ENCODE measurements at places on chromosomes 1 and 21.

DNA sequence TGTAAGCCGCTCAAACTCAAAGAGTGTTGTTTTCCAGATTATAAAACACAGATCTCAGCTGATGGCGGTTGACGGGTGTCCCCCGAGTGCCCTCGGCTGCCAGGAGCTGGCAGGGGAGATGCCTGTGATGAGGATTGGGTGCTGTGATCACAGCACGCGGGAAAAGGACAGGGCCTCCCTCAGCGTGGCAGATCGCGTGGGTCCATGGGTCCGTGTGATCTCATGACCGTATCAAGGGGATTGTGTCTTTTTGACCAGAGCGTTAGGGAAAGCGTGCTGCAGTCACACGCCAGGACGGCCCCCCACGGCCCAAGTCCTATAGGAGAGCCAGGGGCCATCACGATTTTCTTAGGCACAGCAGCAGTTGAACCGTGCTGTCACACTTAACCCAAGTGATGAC is 51.9 kb downstream of the PDE9A start:
- no peak for DNase-seq

GRCh38 chr1:22108339-22109105 is 34.4 kb downstream of the WNT4 start:
- DNase-seq, result no peak

DNA sequence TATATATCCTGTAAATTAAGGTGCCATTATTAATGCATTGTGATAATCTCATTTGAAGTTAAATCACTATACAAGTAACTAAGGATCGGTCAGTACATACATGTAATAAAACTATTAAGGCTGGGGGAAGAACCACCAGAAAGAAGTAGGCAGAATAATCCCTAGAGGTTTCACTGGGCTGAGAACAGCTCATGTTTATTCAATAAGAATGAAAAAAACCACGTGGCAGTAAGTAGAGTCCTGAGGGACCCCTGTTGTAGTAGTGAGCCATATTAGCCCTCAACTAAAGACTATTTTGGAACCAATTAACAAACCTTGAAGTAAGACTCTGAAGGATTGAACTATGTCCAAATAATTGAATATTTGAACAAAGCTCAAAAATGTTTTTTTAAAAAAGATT is 46.9 kb upstream of the ADAM30 start:
- no peak for DNase-seq

- no peak for DNase-seq
Observed at GRCh38 chr1:27027575-27028250, 15.1 kb upstream of the TENT5B start.

DNA sequence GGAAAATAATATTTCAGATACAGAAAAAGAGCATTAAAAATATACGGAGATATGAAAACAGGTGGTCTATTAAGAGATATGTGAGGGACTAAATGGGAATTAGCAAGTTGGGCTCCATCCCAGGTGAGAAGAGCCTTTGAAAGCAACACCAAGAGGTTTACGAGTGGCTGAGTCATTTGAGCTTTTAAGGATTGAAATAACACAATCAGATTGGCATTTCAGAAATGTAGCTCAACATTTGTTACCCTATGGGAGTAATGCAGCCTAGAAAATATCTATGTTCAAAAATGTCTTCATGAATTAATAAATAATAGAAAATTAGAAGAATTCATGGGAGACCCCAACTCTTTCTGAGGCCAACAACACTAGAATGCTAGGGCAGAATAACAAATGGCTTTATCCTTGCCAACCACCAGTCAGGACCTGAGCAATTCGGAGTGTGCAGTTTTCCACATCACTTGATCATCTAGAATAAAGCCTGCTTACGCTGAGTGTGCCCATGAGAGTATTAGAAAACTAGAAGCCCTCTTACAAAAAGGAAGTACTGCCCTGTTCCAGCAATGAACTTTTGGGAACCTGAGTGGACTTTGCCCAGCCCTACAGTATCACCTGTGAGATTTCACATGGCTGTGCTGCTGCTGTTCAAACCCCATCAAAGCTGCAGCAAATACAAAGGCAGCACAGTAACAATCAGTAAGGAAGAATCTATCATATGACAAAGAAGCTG is 538.0 kb upstream of the CAMK1G start:
- no peak for DNase-seq

DNA sequence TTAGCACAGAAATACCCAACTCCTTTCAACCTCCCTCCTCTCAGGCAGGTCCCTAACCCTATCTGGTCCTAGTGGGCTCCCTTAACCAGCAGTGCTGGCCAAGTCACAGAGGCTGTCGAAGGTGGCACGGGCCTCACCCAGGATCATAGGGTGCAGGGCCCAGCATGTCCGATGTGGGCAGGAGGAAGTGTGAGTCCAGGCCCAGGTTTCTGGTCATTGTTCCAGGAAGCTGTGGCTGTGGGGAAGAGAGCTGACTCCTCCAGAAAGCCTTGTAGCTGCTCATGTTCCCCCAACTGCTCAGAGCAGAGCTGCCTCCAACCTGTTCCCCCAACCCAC is 2.4 kb downstream of the CCDC17 start:
- DNase-seq, result no peak

- no peak for DNase-seq
Observed at GRCh38 chr21:14742119-14742518, 196.0 kb upstream of the SAMSN1 start.

- DNase-seq, result no peak
Observed at GRCh38 chr1:116737855-116738321, 16.3 kb upstream of the CD2 start.

Data from stimulated activated CD4-positive, alpha-beta T cell treated with anti-CD3 and anti-CD28 coated beads, TNF-alpha, amount 100 ng/mL, for 48 hours (primary cell).